ENCODE measurements at places on chromosomes 5 and 9.

GRCh38 chr5:72604798-72605154 is 97.6 kb upstream of the ZNF366 start:
- H3K27ac ChIP-seq = no peak overlapping the region
- DNase-seq = no peak
- H3K4me1 ChIP-seq = no peaks in the 10 kb centered on the region
- H3K36me3 ChIP-seq = no peaks in the 10 kb centered on the region
- H3K4me3 ChIP-seq = no peak overlapping the region
- H3K27me3 ChIP-seq = peaks cover 3% of the 10 kb centered on the region

DNA sequence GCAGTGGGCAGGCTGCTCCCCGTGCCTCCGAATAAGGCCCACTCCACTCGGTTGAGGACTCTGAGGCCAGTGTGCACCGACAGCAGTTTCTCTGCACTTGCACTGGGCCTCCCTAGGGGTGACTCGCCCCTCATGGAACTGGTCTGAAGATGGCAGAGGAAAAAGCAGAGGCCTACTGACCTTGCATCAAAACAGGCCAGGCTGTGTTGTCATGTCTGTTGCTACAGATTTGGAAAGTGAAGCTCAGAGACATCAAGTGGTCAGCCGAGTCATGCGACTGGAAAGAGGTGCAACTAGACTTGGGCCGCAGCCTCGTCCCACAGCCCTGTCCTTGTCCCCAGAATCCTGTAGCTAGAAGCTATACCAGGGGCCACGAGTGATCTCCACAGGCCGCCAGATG is 78.3 kb downstream of the DCP2 start:
- H3K4me1 ChIP-seq = no peaks in the 10 kb centered on the region
- no peaks in the 10 kb centered on the region for H3K27me3 ChIP-seq
- H3K36me3 ChIP-seq = no peaks in the 10 kb centered on the region
- no peak for DNase-seq
- no peak overlapping the region for H3K27ac ChIP-seq

DNA sequence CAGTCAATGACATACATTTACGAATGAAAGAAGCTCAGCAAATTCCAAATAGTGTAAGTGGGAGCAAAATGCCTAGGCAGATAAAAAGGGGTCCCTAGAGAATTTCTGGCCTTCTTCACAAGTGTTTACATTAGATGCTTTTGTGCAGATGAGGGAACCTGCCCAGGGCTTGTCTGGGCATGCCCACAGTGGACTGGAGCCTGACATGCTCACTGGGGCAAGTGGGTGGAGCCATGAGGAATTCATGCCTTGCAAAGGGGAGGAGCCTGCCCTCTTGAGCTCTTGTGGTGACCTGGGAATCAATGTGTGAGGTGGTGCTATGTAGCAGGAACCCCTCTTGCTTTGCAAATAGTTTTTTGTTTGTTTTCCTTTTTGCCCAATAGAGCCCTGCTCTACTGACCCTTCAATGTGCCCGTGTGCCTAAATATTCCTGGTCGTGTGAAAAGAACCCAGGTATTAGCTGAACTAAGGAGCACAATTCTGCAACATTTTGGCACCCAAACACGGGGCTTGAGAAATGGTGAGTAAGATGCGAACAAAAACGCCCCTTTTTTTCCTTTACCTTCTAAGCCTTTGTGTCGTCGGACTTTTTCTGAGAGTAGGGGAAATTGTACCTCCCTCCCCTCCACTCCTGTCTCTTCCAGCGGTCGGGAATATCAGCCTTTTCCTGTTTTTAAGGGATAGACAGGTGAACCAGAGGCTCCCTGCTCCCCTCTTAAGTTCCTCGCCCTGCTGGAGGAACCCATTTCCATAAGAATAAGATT is 433.8 kb upstream of the CDH9 start:
- H3K4me1 ChIP-seq = no peaks in the 10 kb centered on the region
- DNase-seq = no peak
- H3K36me3 ChIP-seq = no peaks in the 10 kb centered on the region
- no peaks in the 10 kb centered on the region for H3K27me3 ChIP-seq

DNA sequence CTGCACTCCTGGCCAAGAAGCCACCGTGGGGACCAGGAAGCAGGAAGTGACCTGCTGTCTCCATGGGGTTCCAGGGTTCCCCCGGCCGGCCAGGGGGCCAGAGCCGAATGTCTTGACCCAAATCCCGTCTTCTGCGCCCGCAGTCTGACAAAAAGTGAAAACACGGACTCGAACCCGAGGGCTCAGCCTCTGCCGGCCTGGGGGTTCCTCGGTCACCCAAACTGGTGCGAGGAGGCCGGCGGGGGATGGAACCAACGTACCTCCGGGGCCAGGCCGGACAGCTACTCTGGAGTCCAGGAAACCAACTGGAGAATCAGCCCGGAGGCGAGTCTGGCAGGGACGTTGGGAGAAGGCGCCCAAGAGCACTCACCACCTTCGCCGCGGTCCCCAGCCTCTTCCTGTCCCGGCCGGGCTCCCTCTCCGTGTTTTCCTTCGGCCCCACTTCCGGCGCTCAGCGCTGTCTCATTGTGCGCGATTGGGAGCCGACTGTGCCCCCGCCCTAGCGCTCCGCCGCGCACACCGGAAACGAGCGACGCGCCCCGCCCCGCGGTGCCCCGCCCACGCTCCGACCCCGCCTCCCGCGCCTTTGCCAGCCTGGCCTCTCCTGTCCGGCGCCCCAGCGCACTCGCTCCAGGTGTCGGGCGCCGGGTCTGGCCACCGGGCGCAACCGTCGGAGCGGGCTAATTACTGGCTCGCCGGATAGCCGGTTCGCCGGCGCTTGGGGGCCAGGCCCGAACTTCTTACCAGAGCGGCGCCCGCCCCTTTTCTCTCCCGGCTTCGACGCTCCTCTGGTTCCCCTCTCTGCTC is at the start of gene TUT7:
TUT7 (minus strand) TSS at position 400 of the 807 bp plus-strand sequence. CDS start 1,211 bp downstream, outside the sequence.
- peak; percentile 95 for DNase-seq
- peak within 1 kb of the TSS; percentile 99 for H3K4me3 ChIP-seq
- H3K27me3 ChIP-seq = peaks cover 6% of the 10 kb centered on the region
- peaks cover 10% of the 10 kb centered on the region for H3K36me3 ChIP-seq
- H3K4me1 ChIP-seq = peaks cover 59% of the 10 kb centered on the region
- peak within 1 kb of the TSS; percentile 95 for H3K27ac ChIP-seq

- H3K27ac ChIP-seq = no peak overlapping the region
- no peaks in the 10 kb centered on the region for H3K36me3 ChIP-seq
- no peak overlapping the region for H3K4me3 ChIP-seq
- H3K4me1 ChIP-seq = no peaks in the 10 kb centered on the region
Measured at GRCh38 chr9:115135821-115136778, 18.1 kb upstream of the TNC start.

DNA sequence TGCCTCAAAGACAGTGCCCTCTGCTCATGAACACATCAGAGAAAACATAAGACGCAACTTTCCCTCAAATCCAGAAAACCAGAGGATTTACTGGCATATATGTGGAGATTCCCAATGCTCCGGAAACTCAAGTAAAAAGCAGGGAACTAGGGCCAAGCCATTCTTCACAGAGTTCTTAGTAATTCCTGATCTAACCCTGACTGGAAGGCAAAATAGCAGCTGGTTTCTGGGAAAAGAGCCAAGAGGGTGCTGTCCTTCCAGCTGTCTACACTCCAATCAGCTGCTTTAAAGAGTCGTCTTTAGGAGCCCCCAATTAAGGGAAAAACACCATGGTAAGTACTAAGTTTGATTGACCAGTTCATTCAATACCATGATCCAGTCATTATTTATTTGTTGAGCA is 49.6 kb downstream of the GNA14 start:
- H3K36me3 ChIP-seq = no peaks in the 10 kb centered on the region
- H3K27me3 ChIP-seq = peaks cover 1% of the 10 kb centered on the region
- H3K27ac ChIP-seq = no peak overlapping the region
- H3K4me3 ChIP-seq = no peak overlapping the region
- DNase-seq = no peak
